ENCODE measurements at places on chromosomes 5 and 9.
A peak's percentile ranks its signal among the peaks of the same experiment; 100 is the strongest.

DNA sequence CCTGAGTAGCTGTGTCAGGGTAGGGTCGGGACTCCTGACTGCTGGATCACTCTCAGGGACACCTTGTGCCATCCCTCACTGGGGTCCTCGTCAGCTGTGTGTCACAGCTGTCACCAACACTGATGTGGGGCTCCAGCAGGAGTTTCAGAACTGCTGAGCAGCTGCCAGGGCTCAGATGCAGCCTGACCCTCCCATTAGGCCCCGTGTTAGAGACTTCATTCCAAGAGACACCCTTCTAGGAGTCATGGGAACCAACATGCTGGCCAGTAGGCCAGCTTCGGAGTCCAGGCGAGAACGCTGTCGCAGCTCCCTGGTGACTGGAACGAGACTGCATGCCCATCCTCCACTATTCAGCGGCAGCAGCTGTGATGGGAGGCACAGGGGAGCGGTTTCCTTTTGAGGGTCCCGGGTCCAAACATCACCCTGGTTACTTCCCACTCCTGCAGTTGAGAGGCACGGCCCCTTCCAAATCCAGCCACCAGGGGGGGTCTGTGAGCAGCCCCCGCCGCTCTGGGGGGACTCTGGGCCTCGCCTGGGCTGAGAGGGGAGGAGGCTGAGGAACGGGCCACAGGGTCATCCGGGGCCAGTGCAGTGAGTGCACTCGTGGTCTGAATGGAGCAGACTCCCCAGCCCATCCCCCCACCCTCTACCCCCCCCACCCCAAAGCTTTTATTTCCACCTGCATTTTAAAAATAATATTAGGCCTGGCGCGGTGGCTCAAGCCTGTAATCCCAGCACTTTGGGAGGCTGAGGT lies 12.6 kb upstream of the TCF7 start:
- peak; percentile 75 for DNase-seq

DNA sequence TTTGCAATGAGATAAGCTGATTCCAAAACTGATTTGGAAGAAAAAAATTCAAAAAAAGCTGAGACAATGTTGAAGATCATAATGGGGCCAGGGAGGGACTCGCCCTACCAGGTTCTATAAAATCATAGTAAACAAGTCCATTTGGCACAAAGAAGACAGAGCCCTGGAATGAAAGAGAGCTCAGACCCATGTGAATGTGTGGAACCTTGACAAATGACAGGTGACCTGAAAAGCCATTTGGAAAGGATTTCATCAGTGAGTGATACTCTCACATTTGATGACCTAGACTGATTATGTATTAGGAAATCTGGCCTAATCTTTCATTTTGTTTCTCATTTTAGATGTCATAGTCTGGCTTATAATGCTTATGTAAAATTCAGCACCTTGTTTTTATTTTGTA lies 26.8 kb downstream of the SPTAN1 start:
- DNase-seq: no peak

GRCh38 chr9:92094655-92095054 lies 20.6 kb downstream of the SPTLC1 start:
- DNase-seq: no peak

- no peak for DNase-seq
Observed at GRCh38 chr5:78979117-78979742, 5.9 kb downstream of the ARSB start.

DNA sequence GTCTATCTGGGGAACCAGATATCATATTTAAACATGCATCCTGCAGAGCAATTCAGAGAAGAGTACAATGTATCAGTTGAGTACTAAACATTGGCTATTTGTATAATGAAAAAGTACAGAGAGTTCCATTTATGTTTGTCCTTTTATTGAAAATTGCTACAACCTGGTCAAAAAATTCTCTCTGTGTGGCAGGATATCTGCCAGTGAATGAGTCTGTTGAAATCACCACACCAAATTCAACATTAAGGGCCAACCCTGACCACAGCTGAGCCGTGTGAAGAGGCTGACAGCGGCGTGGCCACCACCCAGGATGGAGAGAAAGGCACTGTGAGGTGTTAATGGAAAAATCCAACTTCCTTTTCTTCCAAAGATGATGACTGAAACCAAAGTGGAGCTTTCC lies 422.7 kb upstream of the PIK3R1 start:
- no peak for DNase-seq

GRCh38 chr5:138936968-138937345 lies 61.8 kb upstream of the LRRTM2 start:
- DNase-seq: no peak

DNA sequence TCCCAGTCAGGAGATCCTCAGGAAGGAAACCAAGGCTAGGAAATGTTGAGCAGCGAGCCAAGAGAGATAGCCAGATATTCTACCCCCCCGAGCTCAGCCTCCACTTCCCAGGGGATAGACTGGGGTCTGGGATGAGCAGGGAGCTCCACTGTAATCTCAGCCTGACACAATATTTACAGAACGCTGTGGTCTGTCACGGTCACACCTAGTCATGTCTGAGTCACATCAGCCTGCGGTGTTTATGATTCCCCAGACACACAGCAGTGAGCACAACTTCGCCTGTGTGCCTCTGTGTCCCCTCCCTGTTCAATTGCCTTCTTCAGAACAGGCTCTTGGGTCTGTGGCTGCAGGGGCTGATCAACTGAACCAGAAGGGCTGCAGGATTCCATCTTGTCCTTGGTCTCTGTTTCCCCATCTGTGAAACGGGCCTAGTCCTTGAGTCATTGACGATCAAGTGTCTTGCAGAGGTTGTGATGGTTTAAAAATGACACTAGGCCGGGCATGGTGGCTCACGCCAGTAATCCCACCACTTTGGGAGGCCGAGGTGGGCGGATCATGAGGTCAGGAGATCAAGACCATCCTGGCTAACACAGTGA lies 8.6 kb upstream of the PRRX2 start:
- no peak for DNase-seq

- DNase-seq: no peak
Observed at GRCh38 chr5:157468293-157468965, 8.4 kb downstream of the NIPAL4 start.

GRCh38 chr5:43061352-43062075 lies 21.4 kb upstream of the ANXA2R start:
- DNase-seq: no peak

- DNase-seq: no peak
Observed at GRCh38 chr9:89428901-89429890, 68.7 kb downstream of the SEMA4D start.

DNA sequence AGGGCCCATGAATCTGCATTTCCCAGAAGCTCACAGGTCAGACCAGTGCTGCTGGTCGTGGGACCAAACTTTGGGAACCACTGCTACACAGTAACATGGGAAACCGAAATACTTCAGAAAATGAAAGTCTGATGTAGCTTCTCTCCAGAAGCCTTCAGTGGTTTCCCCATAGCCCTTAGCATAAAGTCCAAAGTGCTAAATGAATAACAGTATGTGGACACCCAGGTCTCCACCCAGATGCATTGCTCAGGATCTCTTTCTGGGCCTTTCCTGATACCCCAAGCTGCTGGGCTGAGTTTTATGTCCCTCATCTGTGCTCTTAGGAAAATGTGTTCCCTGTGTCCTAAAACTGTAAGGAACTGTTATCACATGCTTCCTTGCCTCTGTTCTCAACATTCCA lies 100.4 kb downstream of the NFIB start:
- no peak for DNase-seq

Measured in HEK293T (cell line).